HTR-8/SVneo (cell line): ENCODE measurements at places on chromosomes 6 and 20.
A peak's percentile ranks its signal among the peaks of the same experiment; 100 is the strongest.

DNA sequence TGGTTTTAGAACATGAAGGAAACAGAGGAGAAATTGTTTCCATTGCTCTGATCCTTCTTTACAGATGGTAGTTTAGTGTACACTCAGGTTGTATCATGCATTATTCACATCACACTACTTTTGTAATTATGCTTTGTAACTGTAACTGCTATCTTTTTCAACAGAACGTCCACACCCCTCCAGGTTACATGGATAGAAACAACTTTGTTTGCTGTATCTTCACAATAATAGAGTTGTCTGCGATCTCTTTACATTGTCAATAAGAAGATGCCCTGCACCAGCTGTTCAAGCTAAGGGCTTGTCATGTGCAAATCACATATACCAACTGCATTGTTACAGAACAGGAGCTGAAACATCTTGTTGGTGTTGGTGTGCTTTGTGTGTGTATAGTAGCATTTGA lies 67.9 kb upstream of the MAP7 start:
- DNase-seq: no peak

- no peak for DNase-seq
Measured at GRCh38 chr6:19032591-19033295, 645.6 kb downstream of the RNF144B start.

DNA sequence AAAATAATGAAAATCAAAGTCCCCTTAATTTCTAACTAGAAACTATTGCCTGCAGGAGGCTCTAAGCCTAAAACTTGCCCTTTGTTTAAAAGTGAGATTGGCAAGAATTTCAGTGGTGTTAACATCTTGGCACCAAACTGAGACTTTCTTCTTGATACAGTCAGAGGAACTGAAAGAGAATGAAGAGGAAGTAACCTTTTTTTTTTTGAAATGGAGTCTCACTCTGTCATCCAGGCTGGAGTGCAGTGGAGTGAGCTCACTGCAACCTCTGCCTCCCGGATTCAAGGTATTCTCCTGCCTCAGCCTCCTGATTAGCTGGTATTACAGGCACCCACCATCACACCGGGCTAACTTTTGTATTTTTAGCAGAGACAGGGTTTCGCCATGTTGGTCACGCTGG lies 3.6 kb downstream of the DOP1A start:
- DNase-seq: no peak

DNA sequence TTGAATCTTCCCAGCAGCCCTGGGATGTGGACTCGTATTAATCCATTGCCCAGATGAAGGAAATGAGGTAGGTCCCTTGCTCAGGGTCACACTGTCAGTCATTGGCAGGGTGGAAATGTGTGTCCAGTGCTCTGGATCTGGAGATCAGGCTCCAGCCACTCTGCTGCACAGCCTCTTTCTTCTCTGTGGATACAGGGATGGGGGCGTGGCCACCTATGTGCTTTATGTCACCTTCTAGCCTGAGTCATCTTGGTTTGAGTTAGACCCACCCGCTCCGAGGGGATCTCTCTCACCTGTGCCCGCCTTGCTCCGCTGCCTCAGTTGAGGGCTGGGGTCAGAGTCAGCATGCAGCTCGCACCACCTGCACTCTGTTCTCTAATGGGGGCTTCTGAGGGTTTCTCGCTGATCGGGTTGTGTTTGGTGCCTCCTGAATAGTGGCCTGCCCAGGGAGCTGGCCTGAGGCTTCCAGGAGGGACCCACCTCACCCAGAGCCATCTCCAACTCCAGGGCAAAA lies 80.0 kb downstream of the TCP11 start:
- no peak for DNase-seq

GRCh38 chr20:37917461-37917860 lies 14.5 kb downstream of the VSTM2L start:
- DNase-seq: no peak

DNA sequence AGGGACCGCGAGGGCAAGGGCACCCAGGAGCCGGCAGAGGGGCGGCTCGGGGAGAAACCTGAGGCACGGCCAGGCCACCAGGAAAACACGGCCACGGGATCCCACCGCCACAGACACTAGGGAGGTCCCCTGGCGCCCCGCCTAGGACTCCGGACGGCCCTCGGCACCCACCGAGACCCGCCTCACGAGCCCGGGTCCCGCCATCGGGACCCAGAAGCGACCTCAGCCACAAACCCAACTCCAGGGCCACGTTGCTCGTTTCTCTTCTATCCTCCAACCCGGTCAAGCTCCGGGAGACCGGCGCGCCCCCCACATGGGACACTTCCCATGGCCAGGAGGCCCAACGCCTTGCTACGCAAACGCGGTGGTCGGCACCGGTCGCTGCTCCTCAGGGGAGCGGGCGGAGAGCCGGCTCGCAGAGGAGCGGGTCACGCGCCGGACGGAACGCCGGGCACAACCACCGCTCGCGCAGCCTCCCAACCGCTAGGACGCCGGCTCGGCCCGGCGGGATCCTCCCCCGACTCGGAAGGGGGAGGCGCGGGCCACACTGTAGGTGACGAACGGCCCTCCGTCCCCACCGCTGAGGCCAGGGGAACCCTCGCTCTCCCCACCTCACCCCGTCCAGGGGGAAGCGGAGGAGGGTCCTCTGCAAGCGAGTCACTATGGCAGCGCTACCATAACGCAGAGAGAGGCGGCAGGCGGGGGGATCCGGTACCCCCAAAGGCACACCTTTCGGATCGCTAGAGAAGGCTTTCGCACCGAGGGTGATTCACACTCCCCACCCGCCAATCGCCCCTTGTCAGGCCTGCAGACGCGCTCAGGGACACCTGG lies 1514.1 kb upstream of the DEFB115 start:
- no peak for DNase-seq

GRCh38 chr6:130794010-130794697 lies 33.1 kb upstream of the SMLR1 start:
- no peak for DNase-seq

DNA sequence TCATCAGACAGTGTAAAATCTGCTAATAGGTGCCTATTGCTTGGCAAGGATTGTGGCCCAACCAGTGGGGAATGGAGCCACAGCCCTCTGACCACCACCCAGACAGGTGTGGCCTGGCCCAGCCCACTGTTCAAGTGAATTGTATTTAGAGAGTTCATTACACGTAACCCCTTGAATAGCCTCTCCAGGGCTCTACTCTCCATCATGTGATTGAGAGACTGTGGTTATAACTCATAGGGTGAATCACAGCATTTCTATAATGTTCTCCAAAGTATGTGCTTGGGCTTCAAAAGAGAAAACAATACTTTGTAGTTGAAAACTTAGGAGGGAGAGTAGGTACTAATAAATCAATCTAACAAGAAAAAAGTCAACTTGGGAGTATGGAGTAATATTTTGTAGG lies 38.4 kb downstream of the ALDH8A1 start:
- DNase-seq: peak; percentile 53

- DNase-seq: peak; percentile 19
Measured at GRCh38 chr6:7765575-7766325, 39.9 kb downstream of the BMP6 start.

DNA sequence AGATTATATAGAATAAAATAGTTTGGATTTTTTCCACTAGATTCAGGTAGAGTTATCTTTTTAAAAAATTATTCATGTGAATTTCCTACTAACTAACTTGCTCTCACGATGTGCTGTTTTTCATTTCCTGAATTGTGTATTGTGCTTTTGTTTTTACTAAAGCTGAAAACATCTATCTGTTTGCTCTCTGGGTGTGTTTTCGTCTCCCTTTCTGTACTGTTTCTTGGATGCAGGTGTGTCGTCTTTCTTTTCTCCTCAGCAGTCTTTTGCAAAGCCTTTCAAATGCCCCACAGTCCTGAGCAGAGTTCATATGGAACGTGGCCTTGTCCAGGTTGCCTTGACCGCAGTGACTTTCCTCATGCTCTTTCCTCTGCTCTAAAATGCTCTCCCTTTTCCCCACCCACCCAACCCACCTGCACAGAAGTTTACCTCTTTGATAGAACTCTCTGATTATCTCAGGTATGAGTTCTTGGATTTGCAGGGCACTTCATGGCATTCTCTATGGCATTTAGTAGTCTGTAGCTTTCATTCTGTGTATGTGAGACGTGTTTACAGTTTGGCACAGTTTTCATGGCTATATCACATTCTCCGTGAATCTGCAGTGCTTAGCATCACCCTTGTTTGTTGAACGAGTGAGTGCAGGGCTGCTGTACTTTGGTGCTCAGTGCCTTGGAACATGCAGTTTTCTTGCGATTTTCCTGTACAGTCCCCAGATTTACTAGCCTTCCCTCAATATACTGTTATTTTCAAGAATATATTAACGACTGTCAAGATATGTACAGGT lies 77.1 kb downstream of the FARS2 start:
- no peak for DNase-seq

- no peak for DNase-seq
Measured at GRCh38 chr6:125949069-125949468, 7.5 kb upstream of the HINT3 start.

DNA sequence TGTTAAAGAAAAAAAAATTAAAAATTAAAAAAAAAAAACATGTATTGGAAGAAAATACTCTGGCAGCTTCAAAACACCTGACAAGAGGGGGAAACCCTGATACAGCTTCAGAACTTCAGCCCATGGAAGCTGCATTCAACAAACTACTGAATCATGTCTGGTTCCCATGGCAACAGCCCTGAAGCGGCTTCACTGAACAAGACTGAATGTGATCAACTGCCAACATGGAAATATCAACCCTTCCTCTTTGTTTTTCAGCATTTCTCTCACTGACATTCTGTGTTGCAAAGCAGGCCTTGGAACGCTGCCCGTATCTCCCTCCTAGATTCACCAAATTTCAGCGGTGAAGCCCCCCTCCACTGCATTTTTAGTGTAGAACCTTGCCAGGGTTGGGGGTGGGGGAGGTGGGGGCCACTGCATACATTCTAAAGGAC lies 91.3 kb upstream of the SHLD1 start:
- DNase-seq: no peak

- DNase-seq: no peak
Measured at GRCh38 chr6:105194591-105194990, 14.8 kb upstream of the POPDC3 start.

DNA sequence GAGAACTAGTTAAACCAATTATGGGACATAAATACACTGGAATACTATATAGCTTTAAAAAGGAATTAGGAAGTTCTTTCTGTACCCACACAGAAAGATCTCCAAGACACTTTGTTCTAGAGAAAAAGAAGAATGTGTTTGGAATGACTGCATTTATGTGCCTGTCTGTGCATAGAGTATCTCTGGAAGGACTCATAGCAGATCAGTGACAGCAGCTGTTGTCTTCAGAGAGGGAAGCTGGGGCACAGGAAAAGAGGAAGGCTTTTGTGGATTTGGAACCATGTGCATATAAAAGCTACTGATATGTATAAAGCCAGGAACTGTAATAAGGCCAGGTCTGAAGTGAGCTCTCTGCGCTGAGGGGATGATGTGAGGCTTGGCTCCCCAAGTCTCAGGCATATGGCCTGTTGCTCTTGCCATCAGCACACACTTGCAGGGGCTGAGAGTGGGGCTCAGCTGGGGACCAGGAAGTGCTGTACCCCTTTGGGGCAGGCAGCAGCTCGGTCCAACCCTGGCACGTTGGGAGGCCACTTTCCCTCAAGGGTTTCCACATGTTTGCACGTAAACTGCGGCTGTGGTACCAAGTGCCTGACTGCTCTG lies 31.8 kb upstream of the CCDC167 start:
- no peak for DNase-seq

DNA sequence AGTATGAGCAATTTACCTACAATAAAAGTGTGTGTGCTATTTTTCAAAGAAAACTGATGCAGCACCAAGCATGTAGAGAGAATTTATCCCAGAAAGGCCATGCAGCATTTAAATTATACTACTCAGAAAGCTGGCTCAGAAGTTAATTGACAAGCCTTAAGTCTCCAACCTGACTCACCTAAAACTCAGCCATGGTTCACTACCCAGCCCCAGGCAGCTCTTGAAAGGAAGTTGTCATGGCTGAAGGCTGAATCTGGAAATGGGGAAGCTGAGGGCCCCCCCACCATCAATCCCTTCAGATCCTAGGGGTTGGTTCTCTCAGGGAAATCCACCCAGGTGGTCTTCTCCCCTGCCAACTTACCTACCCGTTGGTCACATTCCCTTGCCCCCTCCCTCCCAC lies 19.7 kb downstream of the PPIL6 start:
- DNase-seq: no peak

DNA sequence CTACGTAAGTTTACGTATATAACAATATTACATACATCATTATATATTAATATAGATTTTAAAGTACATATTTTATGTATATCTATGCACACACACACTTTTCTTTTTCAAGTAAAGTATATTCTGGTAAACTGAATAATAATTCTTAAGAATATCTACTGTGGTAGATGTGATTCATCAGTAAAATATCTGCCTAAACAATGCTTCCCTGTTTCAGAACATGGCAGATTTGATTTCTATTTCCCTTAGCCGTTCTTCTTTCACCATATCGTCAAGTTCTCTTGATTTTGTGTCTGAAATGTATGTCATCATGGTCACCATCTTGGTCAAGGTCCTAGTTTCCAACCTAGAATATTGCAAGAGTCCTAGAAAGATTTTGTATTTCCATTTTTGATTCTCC lies 195.6 kb downstream of the HDGFL1 start:
- DNase-seq: no peak

DNA sequence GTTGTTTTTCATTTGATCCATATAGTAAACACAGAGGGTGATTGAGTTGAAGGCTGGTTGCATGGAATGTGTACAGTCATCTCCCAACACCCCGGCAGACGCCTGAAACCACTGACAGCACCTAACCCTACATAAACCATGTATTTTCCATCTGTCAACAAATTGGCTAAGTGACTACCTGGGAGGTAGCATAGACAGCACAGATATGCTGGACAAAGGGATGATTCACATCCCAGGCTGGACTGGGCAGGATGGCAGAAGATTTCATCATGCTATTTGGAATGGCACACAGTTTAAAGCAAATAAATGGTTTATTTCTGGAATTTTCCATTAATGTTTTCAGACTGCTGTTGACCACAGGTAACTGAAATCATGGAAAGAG lies 4.4 kb upstream of the VIP start:
- DNase-seq: peak; percentile 5

DNA sequence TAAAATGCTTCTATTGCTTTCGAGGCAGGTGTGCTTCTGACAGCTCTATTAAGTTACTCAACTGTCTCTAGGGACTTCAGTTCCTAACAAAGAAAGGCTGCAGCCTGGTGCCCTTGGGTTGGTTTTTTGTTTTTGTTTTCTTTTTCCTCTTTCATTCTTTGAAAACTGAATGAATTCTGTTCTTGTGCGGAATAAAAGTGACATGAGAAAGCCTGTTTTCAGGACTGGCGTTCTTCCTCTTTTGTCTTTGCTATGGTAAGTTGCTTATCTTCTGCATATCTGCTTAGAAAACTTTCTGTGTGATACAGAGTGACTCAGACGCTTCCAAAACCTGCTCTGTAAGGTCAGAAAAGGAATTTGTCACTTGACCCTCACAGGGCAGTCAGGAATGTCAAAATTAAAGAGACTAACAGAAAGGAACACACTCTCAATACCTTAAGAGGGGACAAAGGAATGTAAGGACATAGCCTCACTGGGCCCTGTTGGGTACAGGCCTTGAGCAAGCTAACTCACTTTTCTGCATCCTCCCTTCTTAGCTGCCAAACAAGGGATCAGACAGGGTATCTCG lies 56.2 kb upstream of the NHSL1 start:
- no peak for DNase-seq

GRCh38 chr6:130593200-130593599 lies 227.4 kb downstream of the TMEM200A start:
- DNase-seq: no peak
